ENCODE measurements at places on chromosomes 4 and X. TPM values are rescaled to one million over a fixed set of nuclear protein-coding genes. Genes with fewer than 3 reads are reported as not detected.

The TLR8 gene
- 0.68 TPM for polyA plus RNA-seq

The ANXA10 gene
- polyA plus RNA-seq = not detected

The BANK1 gene
- 1.4 TPM for polyA plus RNA-seq

The CT45A9 gene
- not detected for polyA plus RNA-seq

The PNMA6A gene
- polyA plus RNA-seq = not detected

The CTSO gene
- 44.7 TPM for polyA plus RNA-seq

The PASD1 gene
- not detected for polyA plus RNA-seq

The PDLIM3 gene
- polyA plus RNA-seq = not detected

The OTUD6A gene
- polyA plus RNA-seq = not detected

The TMSB15C gene
- polyA plus RNA-seq = 0.68 TPM

The TMEM31 gene
- not detected for polyA plus RNA-seq

The NAA11 gene
- not detected for polyA plus RNA-seq

The ADH6 gene
- not detected for polyA plus RNA-seq

The AFAP1 gene
- polyA plus RNA-seq = not detected

The XG gene
- polyA plus RNA-seq = not detected

The ARMCX1 gene
- 0.21 TPM for polyA plus RNA-seq

The NMU gene
- not detected for polyA plus RNA-seq

The CD38 gene
- 60.9 TPM for polyA plus RNA-seq

The CXCL5 gene
- polyA plus RNA-seq = not detected

The EXOC1 gene
- polyA plus RNA-seq = 9.9 TPM

The FAM13A gene
- polyA plus RNA-seq = 1.7 TPM

The SLC9B1 gene
- polyA plus RNA-seq = 3.2 TPM

The GRK4 gene
- polyA plus RNA-seq = 4.4 TPM

The CYBB gene
- 1.2 TPM for polyA plus RNA-seq

The NLRP2B gene
- polyA plus RNA-seq = not detected

The TRIM75 gene
- not detected for polyA plus RNA-seq

The CCKAR gene
- polyA plus RNA-seq = not detected

The DMRTC1 gene
- polyA plus RNA-seq = not detected

The FHL1 gene
- polyA plus RNA-seq = 17.6 TPM

The MEPE gene
- polyA plus RNA-seq = not detected

The ZGRF1 gene
- 3.7 TPM for polyA plus RNA-seq

The CT47B1 gene
- polyA plus RNA-seq = not detected

The SEPTIN6 gene
- 244 TPM for polyA plus RNA-seq

The MTNR1A gene
- polyA plus RNA-seq = not detected

The GSPT2 gene
- 10.7 TPM for polyA plus RNA-seq

The KLB gene
- 0.11 TPM for polyA plus RNA-seq

The SFRP2 gene
- not detected for polyA plus RNA-seq

The INTS6L gene
- 5.7 TPM for polyA plus RNA-seq

The SLC38A5 gene
- polyA plus RNA-seq = 26.5 TPM

The TAF7L gene
- not detected for polyA plus RNA-seq

The YY2 gene
- polyA plus RNA-seq = 0.48 TPM

The MBTPS2 gene
- polyA plus RNA-seq = 4.4 TPM

The VEGFD gene
- not detected for polyA plus RNA-seq

The PSAPL1 gene
- not detected for polyA plus RNA-seq

The GPRIN3 gene
- 7.3 TPM for polyA plus RNA-seq
